ENCODE measurements at places on chromosomes 1 and 21.

DNA sequence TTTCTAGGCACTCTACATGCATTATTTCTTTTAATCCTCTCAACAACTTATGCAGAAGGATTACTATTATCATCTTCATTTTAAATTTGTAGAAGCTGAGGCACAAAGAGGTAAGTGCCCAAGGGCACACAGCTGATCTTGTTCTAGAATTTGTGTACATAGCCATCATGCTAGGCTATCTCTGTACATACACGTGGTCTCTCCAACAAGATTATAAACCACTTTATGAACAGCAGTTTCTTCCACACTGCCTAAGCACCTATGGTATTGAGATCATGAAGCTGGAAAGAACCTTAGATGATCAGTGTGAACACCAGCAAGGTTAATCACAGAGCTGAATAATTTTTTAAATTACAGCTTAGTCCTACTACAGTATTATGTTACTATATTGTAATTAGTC, 28.9 kb downstream of the UCHL5 start:
- no peak for DNase-seq

GRCh38 chr1:23369335-23370013, at the start of gene ZNF436:
Gene ZNF436 (minus strand): TSS chr1:23369836. CDS start chr1:23368005, 1,831 bp downstream.
- DNase-seq: peak; percentile 86

DNA sequence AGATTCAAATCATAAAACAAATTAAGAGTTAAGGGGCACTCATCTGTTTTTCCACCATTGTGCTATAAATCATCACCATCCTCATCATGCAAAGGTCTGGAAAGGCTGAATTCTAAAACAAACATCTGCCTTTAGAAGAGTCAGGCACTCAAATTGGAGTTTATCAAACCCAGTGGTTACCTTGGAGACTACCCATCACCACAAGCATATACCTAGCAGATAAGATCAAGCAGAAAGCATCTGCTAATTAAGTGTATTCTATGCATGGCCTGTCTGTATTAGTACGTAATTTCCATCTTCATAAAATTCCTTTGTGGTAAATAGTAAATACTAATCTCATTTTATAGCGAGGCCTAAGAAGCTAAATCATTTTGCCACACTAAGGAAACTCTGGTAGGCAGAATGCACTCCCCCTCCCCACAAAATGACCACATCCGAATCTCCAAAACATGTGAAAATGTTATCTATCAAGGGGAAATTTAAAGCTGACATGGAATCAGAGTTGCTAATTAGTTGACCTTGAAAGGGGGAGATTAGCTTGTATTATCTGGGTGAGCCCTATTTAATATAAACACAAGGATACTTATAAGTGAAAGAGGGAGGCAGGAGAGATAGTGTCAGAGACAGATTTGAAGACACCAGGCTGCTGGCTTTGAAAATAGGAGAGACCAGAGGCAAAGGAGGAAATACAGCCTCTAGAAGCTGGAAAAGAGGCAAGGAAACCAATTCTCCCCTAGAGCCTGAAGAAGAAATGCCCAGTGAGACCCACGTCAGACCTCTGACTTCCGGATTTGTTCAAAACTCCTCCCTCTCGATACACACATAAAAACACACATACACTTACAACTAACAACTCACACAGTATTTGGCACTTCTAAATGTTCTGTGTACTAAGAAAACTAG, 23.2 kb downstream of the ARID4B start:
- DNase-seq: no peak

GRCh38 chr1:230191079-230191804, 124.2 kb downstream of the GALNT2 start:
- DNase-seq: no peak

DNA sequence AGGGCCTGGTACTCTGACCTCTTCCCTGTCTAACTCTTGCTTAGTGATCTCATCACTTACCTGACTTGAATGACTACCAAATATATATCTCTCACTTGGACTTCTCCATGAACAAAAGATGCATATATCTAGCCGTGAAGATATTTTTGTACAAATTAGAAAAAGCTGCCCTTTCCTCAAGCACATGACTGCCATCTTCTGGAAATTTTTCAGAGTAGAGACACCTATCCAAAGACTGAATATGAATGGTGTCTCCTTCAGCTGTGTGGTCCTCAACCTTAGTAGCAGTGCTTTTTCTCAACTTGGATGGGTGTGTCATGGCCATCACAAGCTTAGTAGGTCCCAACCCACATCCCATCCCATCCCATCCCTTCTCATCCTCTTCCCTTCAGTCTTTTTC, 142.3 kb downstream of the DNM3 start:
- no peak for DNase-seq

DNA sequence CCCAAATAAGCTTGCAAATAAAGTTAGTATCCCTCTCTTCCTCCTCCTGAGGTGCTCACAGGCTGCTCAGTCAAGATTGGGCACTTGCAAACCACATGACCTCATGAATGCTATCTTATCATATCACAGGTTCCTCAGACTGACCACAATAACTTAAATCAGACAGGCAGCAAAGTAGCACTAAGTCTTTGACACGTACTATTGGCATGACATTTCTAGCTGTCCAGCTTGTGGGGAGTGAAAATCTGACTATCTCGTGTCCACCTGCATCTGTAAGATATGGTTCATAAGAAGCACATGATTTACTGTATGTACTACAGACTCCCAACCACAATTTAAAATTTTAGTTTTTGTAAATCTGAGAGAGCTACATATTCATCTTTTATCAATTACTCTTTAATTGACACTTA, 58.0 kb upstream of the GFI1 start:
- DNase-seq: no peak

GRCh38 chr1:155969377-155969791, 9.0 kb downstream of the ARHGEF2 start:
- DNase-seq: no peak

GRCh38 chr1:168554603-168555483, 11.0 kb upstream of the XCL2 start:
- no peak for DNase-seq

DNA sequence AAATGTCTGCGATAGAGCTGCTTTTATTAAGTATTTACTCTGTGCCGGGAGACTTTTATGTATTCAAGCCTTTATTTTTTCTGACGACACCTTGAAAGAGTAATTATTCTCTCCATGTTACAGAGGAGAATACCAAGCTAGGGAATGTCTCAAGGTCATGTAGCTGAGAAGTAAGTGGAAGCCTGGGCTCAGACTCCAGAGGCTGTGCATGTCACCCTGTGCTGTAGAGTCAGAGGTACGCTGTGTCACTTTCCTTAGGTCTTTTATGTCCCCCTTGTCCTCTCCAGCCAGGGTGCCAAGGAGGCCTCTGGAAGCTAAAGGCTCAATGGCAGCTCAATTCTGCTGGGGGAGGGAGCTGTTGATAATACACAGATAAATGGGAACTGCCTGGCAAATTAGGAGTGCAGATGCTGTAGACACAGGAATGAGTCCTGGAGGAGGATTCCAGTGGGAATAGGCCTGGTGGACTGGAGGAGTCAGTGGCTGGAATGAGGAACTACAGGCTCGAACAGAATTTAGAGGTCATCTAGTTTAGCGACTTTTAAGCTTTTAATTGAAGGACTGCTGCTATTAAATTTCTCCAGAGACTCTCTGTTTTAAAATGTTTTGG, 9.3 kb upstream of the IL19 start:
- DNase-seq: no peak

- DNase-seq: no peak
Measured at GRCh38 chr21:43985690-43986251, 26.3 kb upstream of the TRAPPC10 start.

GRCh38 chr1:28954126-28954726, 39.9 kb downstream of the EPB41 start:
- DNase-seq: no peak

- DNase-seq: no peak
Measured at GRCh38 chr1:105343317-105343716, 1593.6 kb downstream of the AMY1C start.
